Left cardiac atrium (tissue), 4 donors: ENCODE measurements at places on chromosomes 1 and 21. TPM values are rescaled to one million over a fixed set of nuclear protein-coding genes. Genes with fewer than 3 reads are reported as not detected.

FCRL5 gene
- total RNA-seq: 0.12 TPM

CD48 gene
- 1.9 TPM for total RNA-seq

HEYL gene
- total RNA-seq: 40.0 TPM

C4BPA gene
- total RNA-seq: not detected

ST6GALNAC5 gene
- 0.71 TPM for total RNA-seq

IRF6 gene
- 21.8 TPM for total RNA-seq

TNFRSF18 gene
- not detected for total RNA-seq

LRRC71 gene
- not detected for total RNA-seq

TNNI3K gene
- 4.8 TPM for total RNA-seq

DNA sequence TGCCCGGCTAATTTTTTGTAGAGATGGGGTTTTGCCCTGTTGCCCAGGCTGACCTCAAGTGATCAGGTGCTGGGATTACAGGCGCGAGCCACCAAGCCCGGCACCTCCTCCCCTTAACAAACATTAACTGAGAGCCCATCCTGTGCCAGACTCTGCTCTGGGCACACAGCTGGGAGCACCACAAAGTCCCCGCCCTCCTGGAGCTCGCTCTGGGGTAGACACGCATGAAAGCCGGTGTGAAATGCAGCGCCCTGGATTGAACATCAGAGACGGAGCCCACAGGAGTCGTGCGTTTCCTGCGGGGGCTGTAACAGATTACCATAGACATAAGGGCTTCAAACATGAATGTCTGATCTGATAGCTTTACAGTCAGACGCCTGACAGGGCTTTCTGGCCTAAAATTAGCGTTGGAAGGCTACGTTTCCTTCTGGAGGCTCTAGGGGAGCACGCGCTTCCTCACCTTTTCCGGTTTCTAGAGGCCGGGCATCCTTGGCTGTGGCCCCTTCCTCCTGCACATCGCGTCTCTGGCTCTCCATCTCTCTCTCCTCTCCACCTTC is 14.3 kb downstream of the SLC27A3 start:
- DNase-seq: no peak

- DNase-seq: no peak
Measured at GRCh38 chr1:9626201-9626608, 25.3 kb upstream of the PIK3CD start.

- DNase-seq: no peak
Measured at GRCh38 chr1:171563675-171564074, 58.4 kb upstream of the MYOCOS start.

DNA sequence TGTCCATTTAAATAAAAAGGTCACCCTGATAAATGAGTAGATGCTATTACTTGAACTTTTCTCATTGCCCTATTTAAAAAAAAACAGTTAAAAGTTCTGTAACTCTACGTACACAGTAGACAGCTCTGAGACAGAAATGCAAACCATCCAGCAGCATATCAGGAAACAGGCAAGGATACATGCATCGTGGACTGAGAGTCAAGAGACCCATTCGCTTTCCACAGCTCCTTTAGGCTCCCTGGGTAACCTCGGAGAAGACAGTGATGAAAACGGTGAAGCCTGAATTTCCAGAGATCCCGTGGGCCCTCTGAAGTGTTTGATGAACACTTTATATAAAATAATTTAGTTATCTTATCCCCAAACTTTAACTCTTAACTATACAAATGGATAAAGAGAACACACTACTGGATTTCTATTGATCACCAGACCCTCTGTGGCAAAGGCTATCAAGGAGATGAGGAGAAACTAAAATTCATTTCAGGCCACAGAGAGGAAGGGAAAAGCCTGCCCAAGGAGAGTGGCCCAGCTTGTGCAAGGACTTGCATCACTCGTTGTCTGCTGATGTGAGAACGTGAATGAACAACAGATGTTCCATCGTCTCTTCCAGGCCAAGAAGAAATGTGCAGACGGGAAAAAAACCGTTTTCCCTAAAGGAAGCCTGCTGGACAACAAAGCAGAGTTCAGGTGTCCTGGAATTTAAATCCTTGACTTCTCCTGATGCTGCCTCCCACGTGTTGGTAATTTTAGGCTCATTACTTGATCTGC is 131.0 kb downstream of the TGFBR3 start:
- DNase-seq: peak; percentile 38

DNA sequence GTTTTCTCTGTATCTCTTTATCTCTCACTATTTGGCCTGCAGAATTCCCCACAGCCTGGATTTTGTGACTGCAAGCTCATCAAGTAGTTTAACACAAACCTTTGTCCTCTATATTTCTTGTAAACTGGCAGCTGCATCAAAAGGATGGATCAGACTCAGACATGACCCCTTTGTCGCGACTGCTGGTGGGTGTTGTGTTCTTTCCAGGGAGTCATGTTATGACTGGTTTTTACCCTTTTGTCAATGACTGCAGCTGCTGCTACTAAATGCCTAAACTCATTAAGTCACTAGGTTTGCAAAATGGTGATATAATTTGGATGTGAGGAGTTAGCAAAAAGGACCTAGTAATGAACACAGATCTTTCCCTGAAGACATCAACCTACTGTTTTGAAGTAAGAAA is 10.2 kb upstream of the TOMM20 start:
- DNase-seq: no peak

DNA sequence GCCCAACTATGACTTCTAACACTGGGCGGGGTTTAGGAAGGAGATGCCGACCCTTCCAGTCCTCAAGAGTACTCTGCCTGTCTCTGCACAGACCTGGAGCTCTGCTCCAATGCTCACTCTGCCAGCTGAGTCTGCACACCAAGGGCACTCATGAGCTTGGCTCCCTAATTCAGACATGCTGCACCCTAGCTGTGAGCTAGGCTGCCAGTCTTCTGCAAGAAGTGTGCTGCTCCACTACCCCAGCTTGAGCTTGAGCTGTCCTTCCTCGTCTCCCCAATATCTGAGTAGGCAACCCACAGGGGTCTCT is 13.2 kb downstream of the TP53BP2 start:
- no peak for DNase-seq

DNA sequence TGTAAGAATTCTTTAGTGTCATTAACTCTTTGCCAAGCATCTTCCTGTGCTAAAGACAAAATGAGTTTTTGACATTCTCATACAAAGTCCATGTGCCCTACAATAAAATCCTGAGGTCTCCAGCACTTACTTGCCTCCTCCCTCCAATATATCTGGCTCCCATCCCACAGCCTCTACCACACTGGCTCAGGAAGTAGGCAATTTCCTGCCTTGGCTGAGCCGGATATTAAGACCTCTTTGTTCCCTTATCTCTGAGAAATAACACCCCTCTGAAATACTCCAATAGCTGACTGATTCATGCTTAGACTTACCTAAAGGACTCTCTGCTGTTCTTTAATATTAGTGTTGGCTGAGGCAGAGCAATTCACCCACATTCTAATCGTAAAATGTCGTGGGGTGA is 37.6 kb upstream of the GORAB start:
- peak; percentile 50 for DNase-seq

GRCh38 chr1:155933591-155934096 is 569 bp downstream of the KHDC4 start:
- DNase-seq: no peak

- DNase-seq: no peak
Measured at GRCh38 chr1:72184099-72184701, 98.1 kb downstream of the NEGR1 start.

DNA sequence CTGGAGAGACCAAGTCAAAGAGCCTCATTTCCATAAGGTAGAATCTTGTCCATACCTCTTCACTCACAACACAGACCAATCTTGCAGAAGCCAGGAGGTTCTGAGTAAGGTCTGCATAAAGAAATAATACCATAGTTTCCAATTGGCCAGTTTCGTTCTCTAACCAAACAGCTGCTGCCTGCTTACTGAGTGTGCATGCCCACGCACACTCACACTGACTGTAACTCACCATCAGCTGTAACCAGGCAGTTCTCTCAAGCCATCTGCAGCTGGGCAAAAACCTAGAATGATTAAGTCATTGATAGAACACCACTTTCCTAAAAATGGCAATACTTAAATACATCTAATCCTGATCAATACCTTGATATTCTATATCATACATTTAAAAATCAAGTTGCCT is 106.6 kb upstream of the VAV3 start:
- DNase-seq: no peak

DNA sequence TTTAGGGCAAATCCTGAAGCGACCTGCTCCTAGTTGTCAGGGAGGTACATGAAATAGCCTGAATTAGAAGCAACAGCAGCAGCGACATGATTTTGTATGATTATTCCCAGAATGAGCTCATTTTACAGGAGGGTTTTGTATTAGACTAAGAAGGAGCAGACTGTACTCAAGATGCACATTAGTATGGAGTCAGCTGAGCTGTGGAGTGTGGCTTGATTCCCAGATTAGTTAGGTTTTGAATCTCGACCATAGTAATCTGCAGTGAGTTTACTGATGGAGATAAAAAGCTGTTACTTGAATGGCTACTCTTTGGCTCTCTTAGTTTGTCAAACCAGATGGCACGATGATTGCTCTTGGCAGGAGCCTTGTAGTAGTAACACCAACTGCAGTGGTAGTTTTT is 143.1 kb downstream of the PHTF1 start:
- DNase-seq: no peak

DNA sequence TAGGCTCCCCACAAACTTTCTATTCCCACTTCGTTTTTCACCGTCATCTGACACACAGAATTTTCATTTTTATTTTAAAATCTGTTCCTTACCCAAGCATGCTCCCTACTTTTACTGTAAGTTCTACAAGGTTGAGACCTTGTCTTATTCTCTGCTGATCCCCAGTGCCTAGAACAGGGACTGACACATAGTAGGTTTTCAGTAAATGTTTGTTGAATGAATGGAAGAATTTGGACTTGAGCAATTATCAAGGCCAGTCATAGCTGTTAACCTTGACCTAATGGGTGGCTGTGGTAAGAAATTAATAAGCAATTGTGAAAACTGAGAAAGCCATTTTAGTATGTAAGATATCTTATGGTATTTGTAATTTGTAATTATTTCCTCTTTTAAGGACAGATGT is 71.1 kb downstream of the LAMC1 start:
- no peak for DNase-seq

GRCh38 chr1:232483826-232484225 is 146.1 kb downstream of the SIPA1L2 start:
- no peak for DNase-seq

GRCh38 chr1:52978045-52978444 is 51.0 kb downstream of the SCP2 start:
- no peak for DNase-seq

DNA sequence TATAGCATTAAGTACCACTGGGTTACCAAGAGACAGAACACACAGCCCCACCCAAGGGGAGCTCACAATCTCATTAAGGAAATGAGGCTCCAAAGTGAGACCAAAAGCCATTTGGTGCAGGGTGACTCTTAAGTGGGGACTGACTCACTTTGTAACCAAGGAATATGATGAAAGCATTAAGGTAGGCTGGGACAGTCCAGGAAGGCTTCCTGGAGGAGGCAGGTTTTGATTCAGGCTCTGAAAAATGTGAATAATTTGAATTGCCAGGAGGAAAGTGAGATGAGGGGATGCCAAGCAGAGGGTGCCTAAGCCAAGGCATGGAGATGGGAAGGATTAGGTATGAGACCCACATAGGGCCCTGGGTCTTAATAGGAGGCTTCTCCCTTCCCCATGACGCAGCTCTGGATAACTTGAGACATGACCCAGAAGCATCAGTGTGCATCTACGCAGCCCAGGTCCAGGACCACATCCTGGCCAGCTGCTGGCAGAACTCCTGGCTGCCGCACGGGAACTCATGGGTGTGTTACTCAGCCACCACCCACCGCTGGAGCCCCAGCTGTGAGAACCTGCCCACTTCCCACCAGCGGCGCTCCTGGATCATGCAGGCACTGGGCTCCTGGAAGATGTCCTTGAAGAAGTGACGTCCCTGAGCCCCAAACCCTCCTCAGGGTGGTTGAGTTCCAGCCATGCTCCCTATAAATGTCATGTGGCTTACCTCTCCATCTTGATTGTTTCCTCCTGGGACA is 5.9 kb upstream of the TTC4 start:
- no peak for DNase-seq

DNA sequence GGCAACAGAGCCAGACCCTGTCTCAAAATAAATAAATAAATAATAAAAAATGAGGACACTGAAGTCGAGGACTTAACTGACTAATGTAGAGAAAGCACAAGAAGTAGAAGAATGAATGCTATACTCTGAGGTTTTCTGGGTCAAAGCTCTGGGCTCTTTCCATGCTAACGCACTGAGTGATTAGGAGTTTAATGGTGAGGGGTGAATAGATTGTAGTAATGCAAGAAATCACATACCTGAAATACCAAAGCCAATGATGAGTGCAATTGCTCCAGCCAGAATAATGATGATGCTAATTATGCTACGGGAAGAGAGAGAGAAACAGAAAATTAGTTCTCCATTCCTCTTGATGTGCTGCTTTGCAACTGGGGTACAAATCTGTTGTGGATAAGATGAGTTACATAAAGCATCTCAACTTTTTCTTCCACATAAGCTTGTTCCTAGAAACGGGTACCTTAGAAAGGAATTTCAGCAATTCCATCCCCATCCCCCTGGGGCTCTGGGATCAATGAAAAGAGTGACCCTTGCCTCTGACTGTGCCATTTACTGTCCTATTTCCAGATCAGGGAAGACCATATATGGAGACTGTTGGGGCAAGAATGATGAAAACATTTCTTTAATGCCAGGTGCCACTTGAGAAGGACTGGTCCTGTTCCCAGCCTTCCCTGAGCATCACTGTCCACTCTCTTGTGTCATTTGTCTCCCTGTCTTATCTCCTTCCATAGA is 40.7 kb downstream of the VTCN1 start:
- DNase-seq: no peak

GRCh38 chr1:53154859-53155438 is 12.5 kb upstream of the SLC1A7 start:
- DNase-seq: no peak
